ENCODE measurements at places on chromosomes 3 and 15.
A peak's percentile ranks its signal among the peaks of the same experiment; 100 is the strongest.

DNA sequence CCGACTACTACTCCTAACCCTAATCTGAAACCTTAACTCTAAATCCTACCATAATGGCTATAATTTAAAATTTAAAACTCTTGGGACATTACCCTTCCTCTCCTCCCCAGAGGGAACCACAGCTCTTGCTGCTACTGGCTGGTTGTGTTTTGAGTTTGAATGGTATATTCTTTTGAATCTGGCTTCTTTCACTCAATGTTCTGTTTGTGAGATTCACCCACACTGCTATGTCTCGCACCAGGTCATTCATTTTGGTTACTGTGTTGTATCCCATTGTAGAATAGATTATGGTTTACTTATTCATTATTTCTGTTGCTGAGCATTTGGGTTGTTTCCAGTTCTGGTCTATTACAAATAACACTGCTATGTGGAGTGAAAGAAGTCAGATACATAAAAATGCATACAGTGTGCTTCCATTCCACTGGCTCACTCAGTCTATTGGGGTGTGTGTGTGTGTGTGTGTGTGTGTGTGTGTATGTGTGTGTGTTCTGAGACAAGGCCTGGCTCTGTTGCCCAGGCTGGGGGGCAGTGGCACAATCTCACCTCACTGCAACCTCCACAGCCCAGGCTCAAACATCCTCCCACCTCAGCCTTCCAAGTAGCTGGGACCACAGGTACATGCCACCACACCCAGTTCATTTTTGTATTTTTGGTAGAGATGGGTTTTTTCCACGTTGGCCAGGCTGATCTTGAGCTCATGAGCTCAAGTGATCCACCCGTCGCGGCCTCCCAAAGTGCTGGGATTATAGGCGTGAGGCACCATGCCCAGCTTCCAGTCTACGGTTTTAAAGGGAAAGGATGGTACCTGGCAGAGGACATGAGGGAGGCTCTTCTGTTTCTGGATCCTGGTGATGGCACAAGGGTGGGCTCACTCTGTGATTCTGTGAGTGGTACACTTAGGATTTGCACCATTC is 19.2 kb upstream of the SYNM start:
- DNase-seq: no peak

DNA sequence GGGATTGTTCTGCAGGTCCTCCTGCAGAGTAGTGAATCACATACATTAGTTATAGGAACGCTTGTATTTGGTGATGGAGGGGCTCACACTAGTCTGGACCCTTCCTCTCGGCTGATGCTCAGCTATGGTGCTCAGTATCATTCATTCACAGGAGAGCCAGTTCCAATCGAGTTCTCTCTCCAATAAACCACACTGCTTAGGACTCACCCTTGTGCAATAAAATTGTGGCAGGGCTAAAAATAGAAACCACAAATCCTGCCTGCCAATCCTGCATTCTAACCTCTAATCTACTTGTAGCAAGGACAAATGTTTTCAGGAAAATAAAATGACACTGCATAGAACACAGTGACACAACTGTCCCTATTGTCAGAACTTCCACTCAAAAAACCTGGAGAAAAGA is 138.4 kb upstream of the TBL1XR1 start:
- DNase-seq: no peak

DNA sequence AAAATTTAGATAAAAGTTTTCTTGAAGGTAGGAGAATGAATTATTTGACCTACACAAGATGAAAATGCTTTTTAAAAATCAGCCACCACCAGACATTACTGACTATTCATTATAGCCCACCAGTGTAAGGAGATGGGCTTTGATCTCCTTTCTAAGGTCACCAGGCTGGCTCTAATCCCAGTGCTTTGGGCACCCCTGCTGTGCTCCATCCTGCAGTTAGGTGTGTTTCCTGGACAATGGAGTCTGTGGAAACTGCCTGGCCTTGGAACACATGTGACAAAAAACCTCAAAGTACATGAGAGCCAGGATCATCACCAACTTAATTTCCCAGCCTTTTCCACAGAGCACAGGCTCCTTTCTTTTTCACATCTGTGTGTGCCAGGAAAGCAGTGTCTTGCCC is 260.9 kb downstream of the CHST2 start:
- DNase-seq: no peak

- no peak for DNase-seq
These were observed 48.4 kb upstream of the CCK start for GRCh38 chr3:42314411-42314810.

- DNase-seq: no peak
These were observed 79.1 kb downstream of the FOXP1 start for GRCh38 chr3:71504250-71505036.

- DNase-seq: no peak
These were observed 8.3 kb upstream of the UBE2E1 start for GRCh38 chr3:23797491-23797890.

DNA sequence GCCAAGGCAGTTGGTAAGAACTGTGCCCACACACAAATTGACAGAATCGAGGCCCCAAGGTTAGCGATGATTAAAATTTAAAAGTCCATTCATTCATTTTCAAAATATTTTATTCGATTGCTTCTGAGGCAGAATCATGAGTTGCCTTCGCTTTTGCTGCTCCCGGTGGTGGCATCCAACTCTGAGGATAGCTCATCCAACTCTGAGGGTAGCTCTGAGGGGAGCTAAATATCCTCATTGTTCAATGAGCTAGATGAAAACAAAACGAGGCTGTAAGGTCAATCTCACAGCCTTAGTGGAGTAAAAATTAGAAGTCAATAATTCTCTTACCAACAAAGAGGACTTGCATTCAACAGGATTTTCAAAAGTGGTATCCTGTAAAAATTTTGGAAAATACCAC is 897 bp upstream of the CHL1 start:
- DNase-seq: no peak

- DNase-seq: no peak
These were observed 2.8 kb downstream of the SQOR start for GRCh38 chr15:45637552-45638033.

DNA sequence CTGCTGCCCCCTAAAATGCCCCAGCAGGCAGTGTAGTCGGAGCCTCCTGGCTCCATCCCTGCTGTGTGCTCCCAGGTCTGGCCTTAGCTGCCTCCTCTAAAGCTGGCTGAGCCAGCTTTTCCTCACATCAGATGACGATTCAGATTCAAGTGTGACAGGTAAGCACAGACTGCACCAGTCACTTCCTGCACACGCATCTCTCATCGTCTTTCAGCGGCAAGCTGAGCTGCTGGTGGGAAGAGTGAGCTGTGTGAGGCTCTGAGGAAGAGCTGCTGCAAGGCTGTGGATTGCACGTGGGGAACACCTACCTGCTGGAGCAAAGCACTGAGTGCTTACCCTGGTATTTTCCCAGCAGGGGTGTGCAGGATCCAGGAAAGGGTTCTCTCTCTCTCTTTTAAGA is 88.4 kb upstream of the RPL32 start:
- no peak for DNase-seq

- DNase-seq: no peak
These were observed 41.4 kb upstream of the EIF1B start for GRCh38 chr3:40267937-40268724.

DNA sequence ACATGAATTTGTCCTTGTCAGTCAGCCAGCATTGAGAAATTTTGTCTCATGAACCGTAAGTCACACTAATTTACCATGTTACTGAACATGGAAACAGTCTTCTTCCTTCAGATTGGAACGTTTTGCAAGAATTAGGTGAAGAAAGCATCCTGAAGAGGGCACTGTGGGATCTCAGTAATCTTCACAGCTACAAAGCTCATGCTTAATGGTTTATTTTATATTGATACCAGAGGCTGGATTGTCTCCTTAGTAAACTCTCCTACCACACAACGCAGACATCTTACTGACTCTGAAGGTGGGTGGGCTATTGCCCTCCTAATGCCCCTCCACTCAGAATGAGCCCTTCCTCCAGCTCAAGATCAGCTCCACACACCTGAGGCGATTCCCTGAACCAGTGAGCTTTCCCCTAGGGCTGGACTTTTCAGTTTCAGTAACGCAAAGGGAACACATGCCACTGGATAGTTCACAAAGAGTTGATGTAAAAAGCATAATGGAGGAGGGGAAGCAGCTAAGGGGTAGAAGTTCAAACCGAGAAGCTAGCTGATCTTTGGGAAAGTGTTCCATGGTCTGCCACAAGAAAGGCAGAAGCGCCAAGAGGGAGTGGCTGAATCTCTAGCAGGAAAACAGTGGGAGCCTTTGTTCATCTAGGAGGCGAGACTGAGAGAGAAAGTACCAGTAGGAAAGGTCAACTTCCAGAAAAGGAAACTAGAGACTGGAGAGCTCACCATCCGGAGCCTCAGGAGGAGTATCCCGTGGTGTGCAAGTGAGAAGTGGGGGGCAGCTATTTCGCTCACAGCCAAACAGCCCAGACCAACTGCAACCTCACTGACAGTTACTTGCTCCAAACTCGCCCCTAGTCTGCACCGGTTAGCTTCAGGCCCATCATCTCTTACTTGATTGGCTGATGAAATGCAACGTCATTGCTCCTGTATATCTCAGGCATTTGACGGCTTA is at the start of gene SLC9C1:
Gene SLC9C1, minus strand, starts transcription at position 849 of the 954 bp plus-strand sequence. CDS start 7,425 bp downstream, outside the sequence.
- DNase-seq: peak; percentile 45

DNA sequence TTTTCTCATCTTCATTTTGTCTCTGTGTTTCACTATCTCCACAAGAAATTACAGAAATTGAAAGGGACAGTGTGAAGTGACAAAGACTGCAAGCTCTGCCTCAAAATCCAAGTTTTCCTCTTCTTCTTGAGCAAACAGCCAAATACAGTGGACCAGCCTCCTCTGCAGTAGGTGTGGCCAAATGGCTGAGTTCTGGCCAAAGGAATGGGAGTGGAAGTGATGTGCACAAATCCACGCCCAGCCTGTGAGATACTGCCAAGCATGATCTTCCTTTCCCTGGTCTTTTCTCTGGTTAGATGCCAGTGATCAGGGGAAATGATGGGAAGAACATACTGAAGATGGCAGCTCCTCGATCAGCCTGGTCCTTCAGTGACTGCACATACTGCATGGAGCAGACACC is 111.0 kb upstream of the CPNE4 start:
- DNase-seq: no peak

DNA sequence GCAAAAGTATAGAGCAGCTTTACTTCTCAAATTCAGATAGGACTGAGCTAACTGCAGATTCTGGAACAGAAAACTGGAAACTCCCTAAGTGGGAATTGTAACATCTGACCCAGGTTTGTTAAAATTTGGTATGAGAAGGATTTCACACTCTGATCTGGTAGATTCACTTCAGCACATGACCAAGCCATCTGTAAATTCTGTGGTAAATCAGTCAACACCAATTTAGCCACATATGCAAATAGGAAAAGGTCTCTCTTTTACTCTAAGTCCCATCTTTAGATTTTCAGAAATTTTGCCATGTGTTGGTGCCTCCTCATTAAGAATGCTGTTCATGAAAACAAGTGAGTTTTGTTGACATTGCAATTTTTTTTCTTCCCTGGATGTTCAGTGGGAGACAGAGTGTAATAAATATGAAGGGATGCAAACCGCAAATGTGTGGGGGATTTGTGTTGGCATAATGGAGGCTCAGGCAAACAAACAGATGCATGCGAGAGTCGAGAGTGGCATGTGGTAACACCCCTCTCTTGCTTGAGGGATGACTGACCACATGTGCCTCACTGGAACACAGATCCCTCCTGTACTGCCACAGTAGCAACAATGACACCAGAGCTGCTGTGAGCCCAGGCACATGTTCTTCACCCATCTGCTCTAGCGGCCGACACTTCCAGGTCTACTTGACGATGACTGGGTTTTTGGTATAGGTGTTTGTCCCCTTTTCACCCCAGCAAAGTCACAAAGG is 146.6 kb downstream of the FEZF2 start:
- no peak for DNase-seq

DNA sequence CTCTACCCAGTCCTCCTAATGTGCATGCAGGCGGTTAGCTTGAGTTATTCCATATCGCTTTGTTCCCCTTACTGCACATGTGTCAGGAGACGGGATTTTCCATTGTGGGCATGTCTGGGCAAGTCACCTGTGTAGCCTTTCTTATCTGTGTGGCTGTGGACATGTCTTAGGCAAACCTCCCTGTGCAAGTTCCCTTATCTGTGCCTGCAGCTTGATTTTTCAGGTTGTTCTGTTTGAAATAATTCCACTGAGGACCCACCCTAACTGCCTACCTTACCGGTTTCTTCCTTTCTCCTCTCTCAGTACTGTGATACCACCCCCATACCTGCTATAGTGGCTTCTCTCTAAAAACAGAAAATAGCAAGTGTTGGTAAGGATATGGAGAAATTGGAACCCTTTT is 113.6 kb downstream of the NEO1 start:
- no peak for DNase-seq

DNA sequence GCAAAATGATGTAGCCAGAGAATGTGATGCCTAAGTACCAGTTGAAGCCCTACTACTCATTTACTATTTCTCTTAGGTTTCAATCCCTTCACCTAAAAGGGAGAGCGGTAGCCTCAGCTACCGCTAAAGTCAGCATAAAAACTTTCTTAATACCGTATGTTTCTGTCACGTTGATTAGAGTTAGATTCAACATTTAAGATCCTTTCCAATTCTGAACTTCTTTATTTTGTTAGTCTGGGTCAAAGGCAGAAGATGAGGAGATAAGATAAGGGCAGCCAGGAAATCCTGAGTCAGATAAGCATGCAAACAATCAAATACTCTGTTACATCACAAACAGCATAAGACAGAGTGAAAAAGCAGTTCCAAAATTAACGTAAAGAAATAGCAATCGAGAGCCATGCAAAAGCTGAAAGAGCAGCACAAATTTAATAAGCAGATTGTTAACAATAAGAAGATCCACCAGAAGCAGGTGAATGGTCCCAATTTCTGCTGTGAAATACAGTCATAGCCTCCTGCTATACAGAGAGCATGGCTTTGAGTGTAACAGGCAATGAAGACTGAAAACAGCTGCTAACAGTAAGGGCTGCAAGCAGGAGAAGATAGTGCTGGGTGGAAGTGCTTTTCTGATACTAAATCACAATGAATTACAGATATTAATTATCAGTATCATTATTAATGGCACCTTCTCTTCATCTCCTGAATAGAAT is 3.0 kb downstream of the TMEM207 start:
- DNase-seq: no peak

DNA sequence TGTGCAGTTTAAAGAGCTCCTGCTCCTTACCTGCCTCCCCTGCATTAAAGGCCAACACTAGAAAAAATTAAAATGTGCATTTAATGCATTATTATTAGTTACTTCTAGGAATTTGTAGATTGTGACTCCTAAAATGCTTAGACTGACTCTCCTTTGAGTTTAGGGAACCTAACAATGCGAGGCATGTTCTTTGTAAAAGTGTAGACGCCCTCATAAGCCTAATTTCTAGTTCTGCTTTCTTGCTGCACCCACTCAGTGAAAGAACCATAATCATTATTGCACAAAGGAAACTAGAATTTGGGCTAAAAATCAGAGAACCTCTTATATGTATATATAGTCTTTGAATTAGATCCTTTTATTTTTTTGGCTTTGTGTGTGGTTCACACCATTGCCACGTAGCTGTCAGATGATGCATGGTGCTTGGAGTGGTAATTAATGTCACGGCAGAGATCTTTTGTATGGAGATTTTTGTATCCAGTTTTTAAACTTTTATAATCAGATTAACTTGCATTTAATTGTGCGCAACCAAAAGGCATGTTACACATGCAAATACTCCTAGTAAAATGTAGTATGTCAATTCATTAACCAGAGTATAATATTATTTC is 710 bp downstream of the ABHD10 start:
- peak; percentile 8 for DNase-seq

Measured in NCI-H1092 (cell line).